ENCODE measurements at places on chromosomes 4 and X. TPM values are rescaled to one million over a fixed set of nuclear protein-coding genes. Genes with fewer than 3 reads are reported as not detected.

GRCh38 chrX:10667143-10667542, 46.8 kb upstream of the MID1 start:
- no peak for DNase-seq
- no peak overlapping the region for H3K27ac ChIP-seq
- no peak overlapping the region for H3K4me3 ChIP-seq
- no peaks in the 10 kb centered on the region for H3K27me3 ChIP-seq
- no peaks in the 10 kb centered on the region for H3K36me3 ChIP-seq
- no peaks in the 10 kb centered on the region for H3K4me1 ChIP-seq

The HTN3 gene
- not detected for total RNA-seq

The LDOC1 gene
- total RNA-seq: 46.2 TPM

DNA sequence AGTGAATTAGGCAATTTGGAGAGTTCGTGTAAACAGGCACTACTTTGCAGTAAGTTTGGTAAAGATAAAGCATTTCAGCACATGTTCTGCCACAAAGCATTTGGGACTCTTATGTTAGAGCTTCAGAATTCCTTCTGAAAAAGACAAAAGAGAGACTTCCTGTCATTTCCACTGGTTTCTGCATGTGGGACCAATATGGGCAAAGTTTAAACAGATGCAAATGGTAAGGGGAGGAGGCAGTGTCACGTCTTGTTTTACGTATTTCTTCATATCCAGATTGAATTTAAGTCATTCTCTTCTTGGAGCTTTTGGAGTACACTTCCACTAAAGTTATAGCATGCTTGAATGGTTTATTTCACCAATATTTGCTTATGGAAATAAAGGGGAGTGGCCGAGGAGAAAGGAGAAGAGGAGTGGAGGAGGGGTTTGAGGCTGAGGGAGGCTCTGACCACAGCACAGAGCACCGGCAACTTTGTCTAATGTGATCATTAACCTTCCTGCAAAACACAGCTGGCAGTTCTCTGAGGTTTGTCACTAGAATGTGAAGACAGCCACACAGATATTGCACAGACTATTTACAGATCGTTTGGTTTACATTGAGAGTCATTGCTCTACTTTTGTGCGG, at the start of gene APELA:
Gene APELA, plus strand, starts transcription at position 479 of the 625 bp plus-strand sequence. CDS start 154 bp downstream, outside the sequence.
- no peaks in the 10 kb centered on the region for H3K4me1 ChIP-seq
- H3K27me3 ChIP-seq: no peaks in the 10 kb centered on the region
- H3K27ac ChIP-seq: no peak within 1 kb of the TSS
- H3K36me3 ChIP-seq: no peaks in the 10 kb centered on the region

The AKAP14 gene
- total RNA-seq: not detected

GRCh38 chrX:5708251-5708650, 520.4 kb downstream of the NLGN4X start:
- H3K27ac ChIP-seq: no peak overlapping the region
- no peaks in the 10 kb centered on the region for H3K4me1 ChIP-seq
- no peaks in the 10 kb centered on the region for H3K36me3 ChIP-seq
- no peak overlapping the region for H3K4me3 ChIP-seq
- no peaks in the 10 kb centered on the region for H3K27me3 ChIP-seq

The STAP1 gene
- total RNA-seq: not detected

DNA sequence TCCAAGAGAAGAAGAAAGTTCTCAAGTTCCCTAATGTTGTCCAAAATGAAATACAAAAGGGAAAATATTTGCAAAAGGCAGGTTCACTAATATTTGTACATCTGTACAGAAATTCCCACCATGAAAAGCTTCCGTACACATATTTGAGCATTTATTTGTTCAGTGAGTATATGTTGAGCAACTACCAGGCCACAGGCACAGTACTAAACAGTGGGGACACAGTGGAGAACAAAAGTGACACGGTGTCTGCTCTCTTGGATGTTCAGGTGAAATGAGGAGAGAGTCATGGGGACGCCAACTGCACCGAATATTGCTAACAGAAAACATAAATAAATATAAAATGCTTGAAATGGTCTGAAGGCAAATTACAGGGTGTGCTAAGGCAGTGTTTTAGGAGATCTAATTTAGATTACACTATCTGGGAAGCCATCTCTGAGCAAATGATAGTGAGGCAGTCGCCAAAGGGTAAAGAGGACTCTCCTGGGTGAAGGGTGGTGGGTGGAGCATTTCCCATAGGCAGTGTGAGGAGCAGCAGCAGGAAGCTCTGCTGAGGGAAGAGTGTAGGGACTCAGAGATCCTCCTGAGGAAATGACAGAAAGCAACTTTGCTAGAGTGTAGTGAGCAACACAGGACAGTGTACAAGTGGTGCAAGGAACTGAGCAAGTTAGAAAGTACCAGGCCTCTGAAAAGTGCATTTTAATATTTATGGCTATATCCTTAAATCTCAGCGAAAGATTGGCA, 375.2 kb downstream of the GALNTL6 start:
- no peak overlapping the region for H3K4me3 ChIP-seq
- H3K27ac ChIP-seq: no peak overlapping the region
- H3K4me1 ChIP-seq: no peaks in the 10 kb centered on the region
- no peaks in the 10 kb centered on the region for H3K27me3 ChIP-seq

All from endothelial cell of umbilical vein (primary cell).